Activated CD8-positive, alpha-beta T cell treated with anti-CD3 and anti-CD28 coated beads for 36 hours (primary cell): ENCODE measurements at places on chromosomes 2 and 18.

DNA sequence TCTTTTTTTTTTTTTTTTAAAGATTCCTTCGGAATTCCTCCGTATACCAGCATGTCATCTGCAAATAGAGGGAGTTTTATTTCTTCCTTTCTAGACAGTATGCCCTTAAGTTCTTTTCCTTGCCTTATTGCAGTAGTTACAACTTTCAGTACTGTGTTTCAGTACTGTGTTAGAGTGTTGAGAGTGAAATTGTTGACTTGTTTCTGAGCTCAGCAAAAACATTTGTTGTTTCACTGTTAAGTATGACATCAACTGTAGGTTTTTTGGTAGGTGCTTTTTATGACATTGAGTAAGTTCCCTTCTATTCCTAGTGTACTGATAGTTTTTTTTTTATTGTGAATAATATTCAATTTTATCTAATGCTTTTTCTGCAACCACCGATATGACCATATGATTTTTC is 43.9 kb downstream of the ACVR2A start:
- DNase-seq, result no peak

DNA sequence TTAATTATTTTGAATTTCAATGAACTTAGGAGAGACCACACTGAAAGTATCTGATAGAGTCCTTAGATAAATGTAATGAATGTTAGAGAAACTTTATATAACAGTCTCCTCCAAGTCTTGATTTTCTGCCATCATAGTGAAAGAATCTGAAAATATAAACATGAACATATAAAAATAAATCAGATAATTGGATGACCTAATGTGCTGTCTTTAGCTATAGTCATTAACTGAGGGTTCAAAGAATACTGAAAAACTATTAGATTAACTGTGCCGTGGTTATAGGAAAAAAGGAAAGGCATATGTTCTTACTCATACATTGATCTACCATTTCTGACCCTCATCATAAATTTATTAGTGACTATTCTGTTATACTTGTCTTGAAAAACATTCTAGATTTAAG is 47.0 kb upstream of the SPAG16 start:
- no peak for DNase-seq

DNA sequence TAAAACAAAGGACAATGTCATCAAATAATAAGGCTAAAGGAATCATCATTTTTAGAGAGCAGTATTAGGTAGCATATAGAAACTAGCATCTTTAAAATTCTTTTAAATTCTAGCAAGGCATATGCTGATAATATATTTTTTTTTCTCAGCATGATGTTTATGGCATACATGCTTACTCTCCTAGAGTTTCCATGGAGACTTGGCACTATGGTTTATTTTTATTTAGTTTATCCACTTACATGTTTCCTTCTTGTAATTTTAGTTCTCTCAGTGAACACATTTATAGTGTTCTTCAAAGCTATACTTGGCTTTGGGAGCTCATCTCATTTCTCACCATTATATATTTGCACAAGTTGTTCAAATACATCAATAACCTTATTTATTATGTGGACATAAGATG is 413.8 kb upstream of the LINC00305 start:
- no peak for DNase-seq

DNA sequence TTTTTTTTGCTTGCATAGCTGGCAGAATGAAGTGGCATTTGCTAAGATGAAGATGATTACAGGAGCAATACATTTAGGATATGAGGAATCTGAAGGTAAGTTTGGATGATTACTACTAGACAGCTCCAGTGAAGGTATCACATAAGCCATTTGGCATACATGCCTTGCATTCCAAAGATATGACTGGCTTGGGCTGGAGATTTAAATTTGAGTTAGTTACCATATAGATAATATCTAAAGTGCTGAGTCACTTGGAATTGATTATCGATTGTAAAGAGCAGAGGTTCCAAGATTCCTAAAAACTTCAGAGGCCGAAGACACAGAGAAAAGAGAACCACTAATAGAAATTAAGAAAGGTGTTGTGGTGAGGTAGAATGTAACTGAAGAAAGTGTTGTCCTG is 1026.4 kb downstream of the DSC3 start:
- DNase-seq, result no peak

- DNase-seq, result no peak
Measured at GRCh38 chr2:47528874-47529273, 125.9 kb downstream of the MSH2 start.

GRCh38 chr2:37324536-37324785 is 172 bp downstream of the PRKD3 start:
- peak; percentile 79 for DNase-seq

DNA sequence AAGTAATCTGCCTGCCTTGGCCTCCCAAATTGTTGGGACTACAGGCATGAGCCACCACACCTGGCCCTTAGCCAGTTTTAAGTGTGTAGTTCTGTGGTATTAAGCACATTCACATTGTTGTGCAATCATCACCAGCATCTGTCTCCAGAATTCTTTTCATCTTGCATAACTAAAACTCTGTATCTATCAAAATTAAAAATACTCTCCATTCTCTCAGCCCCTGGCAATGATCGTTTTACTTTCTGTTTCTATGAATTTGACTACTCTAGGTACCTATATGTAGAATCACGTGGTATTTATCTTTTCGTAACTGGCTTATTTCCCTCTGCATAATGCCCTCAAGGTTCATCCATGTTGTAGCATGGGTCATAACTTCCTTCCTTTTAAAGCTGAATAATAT is 45.5 kb upstream of the CAVIN2 start:
- no peak for DNase-seq

DNA sequence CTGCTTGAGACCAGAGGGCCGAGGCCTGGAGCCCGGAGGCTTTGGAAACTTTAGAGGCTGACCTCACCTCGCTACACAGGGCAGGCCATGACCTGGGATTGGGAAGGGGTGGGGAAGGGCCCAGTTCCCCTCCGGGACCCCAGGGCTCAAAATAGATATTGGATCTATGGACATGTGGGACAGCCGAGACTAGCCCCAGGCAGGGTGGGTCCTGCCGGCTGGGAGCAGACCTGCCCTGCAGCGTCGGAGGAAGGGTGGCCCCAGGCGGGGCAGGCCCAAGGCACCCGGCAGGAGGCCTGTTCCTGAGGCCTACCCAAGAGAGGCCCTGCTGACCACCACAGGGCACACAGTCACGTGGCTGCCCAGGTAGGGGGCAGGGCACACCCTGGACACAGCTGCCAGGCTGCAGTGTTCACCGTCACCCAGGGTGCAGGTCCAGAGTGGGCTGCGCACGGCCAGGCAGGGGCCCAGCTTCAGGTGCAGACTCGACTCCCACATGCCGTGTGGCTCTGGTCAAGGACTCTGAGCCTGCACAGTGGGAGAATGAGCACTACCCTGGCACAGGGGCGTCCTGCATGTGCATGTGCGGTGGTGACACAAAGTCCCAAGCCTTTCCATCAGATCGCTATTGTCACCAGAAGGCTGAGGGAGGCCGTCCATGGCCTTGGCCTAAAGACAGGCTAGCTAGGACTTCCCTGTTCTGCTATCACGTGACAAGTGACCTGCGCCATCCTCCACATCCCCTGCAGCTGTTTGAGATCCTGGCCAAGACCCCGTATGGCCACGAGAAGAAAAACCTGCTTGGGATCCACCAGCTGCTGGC is 13.2 kb downstream of the ANO7 start:
- DNase-seq, result no peak

DNA sequence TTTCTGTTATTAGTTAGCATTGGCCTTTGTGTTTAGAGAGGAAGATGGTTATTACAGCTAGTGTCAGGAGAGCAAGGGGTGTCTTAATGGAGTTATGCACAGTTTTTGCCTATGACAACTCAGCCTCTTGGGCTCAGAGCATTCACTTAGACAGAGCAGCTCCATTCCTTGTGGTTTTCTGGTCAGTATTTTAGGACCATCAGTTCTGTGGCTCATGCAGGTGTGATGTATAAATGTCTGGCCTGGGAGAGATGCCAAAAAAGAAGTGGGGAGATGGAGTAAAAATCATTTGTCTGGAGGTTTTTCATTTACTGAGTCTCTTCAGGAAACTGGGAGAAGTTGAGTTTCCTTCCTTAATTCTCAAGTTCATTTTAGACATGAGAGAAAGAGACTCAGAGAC is 79.7 kb downstream of the PRKCE start:
- no peak for DNase-seq

DNA sequence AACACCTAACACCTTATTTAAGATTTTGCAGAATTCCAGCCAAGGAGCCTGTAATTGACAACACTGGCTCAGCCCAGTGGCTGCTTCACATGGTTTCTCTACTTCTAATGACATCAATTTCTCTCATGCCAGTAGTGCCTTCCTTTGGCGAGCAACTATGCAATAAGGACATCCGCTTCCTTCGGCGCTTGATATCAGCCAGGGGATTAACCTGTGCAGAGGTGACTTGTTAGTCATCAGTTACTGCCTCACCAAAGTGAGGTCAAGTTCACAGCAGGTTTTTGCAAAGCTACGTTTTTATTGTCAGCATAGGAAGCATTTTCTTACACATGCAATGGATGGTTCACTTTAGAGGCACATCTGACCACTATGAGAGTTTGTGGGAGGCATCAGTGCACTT is 24.0 kb upstream of the EDAR start:
- DNase-seq, result no peak

DNA sequence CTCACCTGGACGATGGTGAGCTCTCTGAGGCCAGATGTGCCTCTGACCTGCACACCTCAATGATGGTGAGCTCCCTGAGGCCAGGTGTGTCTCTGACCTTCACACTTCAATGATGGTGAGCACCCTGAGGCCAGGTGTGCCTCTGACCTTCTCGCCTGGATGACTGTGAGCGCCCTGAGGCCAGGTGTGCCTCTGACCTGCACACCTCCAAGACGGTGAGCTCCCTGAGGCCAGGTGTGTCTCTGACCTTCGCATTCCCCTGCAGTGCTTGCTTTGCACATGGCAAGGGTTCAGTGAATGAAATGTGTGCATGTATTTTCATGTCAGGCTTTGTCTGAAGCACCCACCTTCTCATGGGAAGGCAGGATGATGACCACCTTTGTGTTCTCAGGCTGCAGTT is 95.5 kb downstream of the PTGR3 start:
- DNase-seq, result no peak

DNA sequence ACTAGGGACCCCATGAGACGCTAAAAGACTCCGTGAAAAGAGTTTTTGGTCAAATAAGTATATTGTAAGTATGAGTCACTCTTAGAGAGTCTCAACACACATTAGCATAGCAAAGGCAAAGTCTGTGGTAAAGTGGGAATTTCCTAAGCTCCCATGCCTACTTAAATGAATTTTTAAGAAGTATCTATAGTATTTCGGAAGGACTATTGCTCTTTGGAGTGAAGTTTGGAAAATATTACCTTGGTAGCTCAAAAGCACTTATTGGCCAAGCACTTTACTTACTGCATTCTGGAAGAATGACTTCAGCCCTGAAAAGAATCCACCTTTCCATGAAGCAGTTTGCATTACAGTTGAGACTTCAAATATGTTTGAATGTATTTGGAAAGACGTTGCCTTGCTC is 57.1 kb downstream of the CAVIN2 start:
- DNase-seq, result no peak
